DMS153 (cell line): ENCODE measurements at places on chromosomes 4 and X.

- no peak for DNase-seq
These were observed 182.3 kb downstream of the INPP4B start for GRCh38 chr4:142663828-142664227.

DNA sequence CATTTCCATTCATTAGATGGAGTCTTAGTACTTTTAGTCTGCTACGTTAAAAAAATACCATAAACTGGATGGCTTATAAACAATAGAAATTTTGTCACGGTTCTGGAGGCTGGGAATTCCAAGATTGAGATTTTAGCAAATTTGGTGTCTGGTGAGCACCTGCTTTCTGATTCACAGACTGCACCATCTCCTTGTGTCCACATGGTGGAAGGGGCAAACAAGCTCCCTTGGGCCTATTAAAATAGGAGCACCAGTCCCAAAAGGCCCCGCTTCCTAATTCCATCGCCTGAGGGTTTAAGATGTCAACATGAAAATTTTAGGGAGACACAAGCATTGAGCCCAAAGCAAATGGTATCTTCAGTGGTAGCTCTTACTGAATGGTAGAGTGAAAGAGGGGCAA is 120.5 kb upstream of the MAP9 start:
- DNase-seq: no peak

GRCh38 chr4:169341490-169341889 is 70.7 kb upstream of the SH3RF1 start:
- DNase-seq: no peak

DNA sequence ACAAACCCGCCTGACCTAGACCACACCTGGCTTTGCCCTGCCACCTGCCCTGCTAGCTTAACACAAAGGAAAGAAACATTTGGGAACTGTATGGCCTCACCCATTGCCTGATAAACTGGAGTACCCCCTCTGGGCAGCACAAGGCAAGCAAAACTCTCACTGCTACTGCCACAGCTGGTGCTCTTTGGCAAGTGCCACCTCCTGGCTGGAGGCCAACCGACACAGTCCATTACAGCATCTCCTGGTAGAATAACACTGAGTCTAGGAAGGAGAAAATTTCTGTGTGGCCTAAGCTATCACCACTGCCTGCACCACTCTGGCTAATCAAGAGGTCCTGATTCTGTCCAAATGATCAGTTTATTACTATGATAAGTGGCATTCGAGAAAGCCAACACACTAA is 18.9 kb upstream of the SPANXN3 start:
- no peak for DNase-seq

DNA sequence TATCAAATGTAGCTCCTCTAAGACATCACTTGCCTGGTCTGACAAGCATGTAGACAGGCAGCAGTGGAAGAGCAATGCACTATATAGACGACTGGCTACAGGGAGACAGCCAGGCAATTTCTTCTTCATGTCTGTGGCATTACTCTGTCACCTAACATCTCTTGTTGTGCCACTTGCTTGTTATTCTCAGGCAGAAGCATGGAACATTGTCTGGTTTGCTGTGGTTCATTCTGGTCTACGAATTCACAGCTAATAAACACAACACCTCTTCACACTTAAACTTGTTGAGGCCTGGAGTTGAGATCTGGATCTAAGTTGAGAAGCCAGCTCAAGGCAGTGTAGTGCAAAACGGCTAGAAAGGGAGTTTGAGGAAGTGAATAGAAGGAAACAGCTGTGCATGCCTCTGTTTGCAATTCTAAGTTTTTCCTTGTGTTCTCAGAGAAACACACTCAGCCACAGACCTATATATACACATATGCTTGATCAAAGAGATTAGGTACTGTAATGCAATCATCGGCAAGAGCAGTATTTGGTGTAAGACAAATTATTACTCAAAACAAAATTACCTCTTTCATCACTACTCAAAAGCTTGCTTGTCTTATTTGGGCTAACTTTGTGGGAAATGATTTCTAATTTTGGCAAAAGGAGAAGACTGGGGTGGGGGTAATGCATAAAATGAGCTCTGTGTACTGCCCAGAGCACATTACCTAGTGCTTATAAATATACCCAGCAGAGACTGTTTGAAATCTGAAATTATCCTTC is 243.8 kb downstream of the PPP3CA start:
- DNase-seq: no peak
